NB4 (cell line): ENCODE measurements at places on chromosomes 11 and 22.
A peak's percentile ranks its signal among the peaks of the same experiment; 100 is the strongest.

- DNase-seq: no peak
These were observed 14.4 kb downstream of the MUC15 start for GRCh38 chr11:26557666-26558065.

DNA sequence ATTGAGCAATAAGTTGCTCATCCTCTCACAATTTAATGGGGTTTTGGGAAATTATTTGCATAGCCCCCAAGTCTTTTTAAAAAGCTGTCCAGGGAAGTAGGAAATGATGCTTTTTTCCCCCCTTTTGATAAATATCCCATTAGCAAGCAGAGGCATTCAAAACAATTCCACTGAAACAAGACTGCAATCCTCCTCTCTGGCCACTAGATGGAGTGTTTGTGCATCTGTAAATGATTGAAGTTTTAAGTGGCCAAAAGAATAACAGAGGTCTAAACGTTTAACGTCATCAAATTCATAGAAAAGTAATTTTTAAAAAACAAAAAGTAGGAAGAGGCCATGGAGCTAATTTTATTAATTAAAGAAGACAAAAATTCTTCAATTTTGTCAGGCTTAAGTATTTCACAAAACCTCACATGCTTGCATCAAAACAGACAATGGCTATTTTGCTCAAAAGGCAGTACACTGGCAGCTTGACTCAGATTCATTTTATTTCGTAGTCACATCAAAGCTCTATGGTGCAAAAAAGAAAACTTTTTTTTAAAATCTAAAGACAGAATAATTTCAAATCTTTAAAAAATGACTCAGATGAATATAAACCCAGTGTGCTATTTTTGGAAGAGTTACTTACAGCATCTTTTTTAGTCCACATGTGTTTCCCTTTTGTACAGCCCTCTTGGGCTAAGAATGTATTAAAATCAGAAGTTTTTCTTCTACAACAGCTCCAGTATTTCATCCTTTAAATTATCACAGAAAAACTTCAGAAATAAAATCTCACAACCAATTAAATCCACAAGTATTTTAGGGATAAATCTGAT is 17.8 kb downstream of the CHORDC1 start:
- DNase-seq: peak; percentile 68

DNA sequence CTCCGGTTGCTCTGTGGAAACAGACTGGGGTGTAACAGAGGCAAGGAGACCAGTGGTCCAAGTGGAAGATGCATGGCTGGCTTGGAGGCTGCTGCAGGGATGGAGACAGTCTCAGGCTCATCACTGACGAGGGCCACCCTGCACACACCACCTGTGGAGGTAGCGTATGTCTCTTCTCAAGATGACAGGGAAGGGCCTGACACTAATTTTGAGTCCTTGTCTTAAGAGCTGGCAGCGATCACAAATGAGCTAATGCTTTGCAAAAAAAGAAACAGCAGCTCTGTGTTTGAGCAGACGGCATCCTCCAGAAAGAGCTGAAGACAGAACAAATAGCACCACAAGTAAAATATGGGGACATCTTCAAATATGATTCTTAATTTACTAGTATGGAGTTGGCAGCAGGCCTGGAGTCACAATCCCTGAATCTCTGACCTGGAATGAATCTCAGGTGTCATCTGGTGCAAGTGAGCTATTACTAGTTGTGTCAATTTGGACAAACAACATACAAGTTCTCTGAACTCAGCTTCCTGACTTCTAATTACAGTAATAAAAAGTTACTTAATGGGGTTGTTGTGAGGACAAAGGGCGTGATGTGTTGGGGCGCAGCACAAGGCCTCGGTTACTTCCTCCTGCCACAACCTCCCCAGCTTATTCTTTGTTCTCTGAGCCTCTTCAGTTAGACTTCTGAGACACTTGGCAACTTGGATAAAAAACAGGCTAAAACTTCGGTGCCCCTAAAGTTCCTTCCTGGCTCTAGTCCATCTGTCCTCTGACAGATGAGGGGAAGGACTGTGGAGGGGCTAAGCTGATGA is 95.2 kb upstream of the BID start:
- DNase-seq: no peak

DNA sequence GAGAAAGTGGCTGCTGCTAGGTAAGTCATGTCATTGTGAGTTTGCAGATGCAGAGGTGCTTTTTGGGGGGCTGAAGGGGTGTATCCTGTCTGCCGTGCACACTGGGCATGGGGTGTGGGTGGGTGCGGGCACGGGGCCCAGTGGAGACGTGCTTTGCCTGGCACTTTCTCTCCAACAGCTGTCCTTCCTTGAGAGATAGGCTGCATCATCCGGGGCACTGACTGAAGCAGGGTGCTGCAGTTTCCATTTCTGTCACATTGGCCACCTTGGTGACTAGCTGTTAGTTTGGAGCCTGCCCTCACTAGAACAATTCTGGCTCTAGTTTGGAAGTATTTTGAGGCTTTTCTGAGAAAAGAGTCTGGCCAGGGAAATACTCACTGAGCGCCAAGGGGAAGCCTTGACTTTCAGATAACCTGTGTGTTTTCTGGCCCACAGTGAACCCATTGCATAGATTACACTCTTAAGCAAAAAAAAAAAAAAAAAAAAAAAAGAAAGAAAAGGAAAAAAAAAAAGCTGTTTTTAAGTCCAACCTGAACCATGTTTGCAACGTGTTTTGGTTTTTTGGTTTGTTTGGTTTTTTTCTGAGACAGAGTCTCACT is 219.2 kb downstream of the NAV2 start:
- DNase-seq: no peak

- DNase-seq: peak; percentile 41
These were observed at the start of gene PLAAT3 for GRCh38 chr11:63614136-63614671. TSS of gene PLAAT3 (minus strand) at chr11:63614433. CDS start at chr11:63614014, 419 bp downstream.

- DNase-seq: no peak
These were observed 4.3 kb upstream of the NHERF4 start for GRCh38 chr11:119180729-119181676.

GRCh38 chr22:45338795-45339194 is 29.1 kb downstream of the FAM118A start:
- no peak for DNase-seq

DNA sequence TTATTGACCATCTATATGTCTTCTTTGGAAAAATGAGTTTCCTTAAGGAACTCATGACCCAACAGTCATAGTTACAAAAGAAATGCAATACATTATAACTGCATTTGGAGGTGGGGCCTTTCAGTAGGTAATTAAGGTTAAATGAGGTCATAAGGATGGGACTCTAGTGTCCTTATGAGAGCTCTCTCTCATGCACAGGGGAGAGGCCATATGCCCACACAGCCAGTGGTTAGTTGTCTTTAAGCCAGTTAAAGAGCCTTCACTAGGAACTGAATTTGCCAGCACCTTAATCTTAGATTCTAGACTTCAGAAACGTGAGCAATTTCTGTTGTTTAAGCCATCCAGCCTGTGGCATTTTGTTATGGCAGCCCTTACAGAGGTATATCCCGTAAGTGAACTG is 27.3 kb downstream of the INTS4 start:
- DNase-seq: no peak

- DNase-seq: no peak
These were observed 45.6 kb downstream of the BTG4 start for GRCh38 chr11:111466615-111467014.

DNA sequence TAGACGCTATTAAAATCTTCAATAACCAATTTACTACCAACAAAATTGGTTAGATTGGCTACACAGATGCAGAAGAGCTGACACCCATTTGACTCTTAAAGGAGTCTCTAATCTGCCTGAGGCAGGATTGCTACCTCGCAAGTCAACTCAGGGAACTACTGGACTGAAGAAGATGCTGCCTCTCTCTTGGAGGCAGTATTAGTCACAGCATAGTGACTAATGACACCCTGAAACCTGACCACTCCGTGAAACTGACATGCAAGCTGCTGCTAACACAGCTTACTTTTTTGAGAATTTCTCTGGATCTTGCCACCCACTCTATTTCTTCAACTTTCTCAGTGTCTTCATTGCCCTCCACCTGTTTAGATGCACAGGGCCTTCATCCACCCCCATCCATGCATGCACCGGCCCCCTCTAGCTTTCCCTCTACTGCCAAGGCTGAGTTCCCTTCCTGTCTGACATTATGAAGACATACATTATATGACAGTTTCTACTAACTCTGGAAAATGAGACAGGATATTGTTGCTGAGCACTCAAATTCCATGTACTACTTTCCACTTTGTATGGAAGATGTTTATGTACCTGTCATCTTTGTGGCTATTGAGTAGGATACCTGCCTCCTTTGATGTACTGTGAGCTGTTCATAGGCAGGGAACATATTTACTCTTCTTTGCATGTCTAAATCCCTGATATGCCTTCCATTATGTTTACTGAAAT is 183.2 kb downstream of the MSANTD4 start:
- DNase-seq: peak; percentile 4

- peak; percentile 46 for DNase-seq
These were observed 4.0 kb downstream of the DAGLA start for GRCh38 chr11:61683961-61684869.

DNA sequence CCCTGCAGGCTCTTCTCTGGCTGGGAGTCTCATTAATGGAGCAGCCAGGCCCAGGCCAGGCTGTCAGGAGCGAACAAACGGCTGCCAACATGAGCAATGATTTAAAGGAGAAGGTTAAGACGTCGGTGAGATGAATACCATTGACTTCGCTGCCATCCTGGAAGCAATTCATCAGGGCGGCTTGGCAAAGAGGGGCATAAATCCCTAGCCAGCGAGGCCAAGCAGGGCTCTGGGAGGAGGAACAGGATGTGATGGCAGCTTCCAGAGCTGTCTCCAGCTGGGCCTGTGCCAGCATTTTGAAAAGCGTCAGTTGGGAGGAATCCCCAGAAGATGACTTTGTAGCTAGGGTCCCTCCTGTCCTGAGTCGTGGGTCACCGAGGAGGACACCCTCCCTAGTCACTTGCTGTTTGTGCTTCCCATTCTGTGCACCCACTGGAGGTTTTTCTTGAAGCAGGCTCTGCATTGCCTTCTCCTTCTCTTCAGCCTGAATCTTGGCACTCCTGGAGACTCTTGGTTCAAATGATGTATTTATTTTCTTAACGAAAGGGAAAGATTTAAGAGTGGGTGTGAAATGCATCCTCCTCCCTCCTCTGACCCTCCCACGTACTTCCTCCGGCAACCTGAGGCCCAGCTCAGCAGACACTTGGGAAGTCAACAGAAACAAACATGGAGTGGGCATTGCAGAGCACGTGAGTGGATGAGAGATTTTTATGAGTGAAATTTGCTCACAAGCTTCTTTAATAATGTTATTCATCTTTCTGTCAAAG is 476.3 kb upstream of the CADM1 start:
- no peak for DNase-seq

DNA sequence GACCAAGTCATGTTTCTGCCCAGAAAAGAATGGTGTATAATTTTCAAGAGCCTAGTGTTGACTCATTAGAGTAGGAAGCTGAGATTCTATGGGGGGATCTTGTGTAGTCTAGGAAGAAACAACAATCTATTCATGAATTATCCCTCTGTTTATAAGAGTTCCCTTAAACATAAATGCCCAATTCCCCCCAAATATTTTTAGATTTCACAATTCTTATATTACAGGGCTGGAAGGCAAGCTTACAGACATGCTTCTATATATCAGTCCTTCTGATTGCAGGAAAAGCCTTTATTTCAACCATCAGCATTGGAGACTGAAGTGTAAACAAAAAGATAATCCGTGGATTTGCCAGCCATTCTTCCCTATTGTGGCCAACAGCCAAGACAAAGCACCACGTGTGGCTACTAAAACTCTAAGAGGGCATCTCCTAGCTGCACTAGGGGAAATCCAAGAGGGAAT is 71.4 kb downstream of the NAT10 start:
- no peak for DNase-seq

GRCh38 chr11:76856571-76856970 is 4.1 kb upstream of the ACER3 start:
- no peak for DNase-seq

DNA sequence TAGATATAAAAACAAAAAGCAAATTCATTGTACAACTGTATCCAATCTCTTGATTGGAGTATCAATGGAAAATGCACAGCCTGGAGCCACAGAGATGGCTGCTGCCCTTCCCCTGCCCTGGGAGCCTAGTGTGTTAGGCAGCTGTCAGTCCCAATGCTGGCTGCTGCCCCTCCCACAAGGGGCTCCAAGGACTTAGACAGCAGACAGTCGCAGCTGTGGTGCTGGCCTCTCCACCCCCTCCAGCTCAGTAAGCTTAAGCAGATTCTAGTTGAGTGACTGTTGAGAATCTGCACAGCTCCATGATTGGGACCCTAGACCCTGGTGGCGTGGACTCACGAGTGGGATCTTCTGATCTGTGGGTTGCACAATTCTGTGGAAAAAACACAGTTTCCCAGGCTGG is 1511.2 kb downstream of the FAM181B start:
- no peak for DNase-seq

GRCh38 chr11:62445314-62445740 is 26.5 kb downstream of the SCGB1A1 start:
- no peak for DNase-seq

- DNase-seq: peak; percentile 2
These were observed 102.0 kb downstream of the INSC start for GRCh38 chr11:15216678-15217077.

DNA sequence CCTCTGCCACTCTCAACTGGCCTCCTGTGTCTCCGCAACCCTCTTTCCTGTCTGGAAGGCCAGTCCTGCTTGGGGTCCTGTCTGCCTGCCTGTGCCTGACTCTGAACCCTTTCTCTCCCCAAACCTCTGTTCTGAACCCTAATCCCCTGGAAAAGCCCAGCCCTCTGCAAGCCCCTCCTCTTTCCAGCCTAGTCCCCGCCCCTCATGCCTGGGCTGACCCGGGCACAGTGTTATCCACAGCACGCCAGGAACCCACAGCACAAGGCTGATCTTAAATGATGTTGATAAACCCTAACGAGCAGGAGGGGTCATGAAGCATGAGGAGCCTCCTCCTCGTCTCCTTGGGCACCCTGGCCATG is at the start of gene IFITM10:
IFITM10 (minus strand) TSS at position 115 of the 359 bp plus-strand sequence. CDS start 153 bp downstream, outside the sequence.
- DNase-seq: no peak

DNA sequence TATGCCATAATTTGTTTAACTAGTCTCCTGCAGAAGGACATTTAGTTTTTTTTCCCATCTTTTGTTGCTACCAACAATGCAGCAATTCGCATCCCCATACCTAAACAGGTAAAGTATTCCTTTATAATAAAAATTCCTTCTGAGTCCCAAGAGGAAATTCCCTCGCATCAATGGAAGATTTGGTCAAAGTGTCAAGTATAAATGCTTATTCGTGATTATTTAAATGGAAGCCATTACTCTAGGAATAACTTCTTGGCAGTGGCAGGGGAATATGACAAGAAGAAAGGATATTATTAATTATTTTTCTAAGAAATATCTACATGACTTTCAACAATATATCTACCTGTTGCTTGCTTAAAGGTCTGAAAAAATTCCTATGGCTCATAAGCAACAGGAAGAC is 25.6 kb downstream of the RNF141 start:
- no peak for DNase-seq
